Immature natural killer cell (primary cell): ENCODE measurements at places on chromosomes 3 and 15. TPM values are rescaled to one million over a fixed set of nuclear protein-coding genes. Genes with fewer than 3 reads are reported as not detected.

GRCh38 chr3:10520072-10520471, 14.7 kb upstream of the ATP2B2 start:
- DNase-seq, result no peak

GRCh38 chr3:49417516-49418120, 4.7 kb downstream of the AMT start:
- DNase-seq, result no peak

GRCh38 chr3:55955891-55956477, 468.9 kb upstream of the WNT5A start:
- DNase-seq, result no peak

DNA sequence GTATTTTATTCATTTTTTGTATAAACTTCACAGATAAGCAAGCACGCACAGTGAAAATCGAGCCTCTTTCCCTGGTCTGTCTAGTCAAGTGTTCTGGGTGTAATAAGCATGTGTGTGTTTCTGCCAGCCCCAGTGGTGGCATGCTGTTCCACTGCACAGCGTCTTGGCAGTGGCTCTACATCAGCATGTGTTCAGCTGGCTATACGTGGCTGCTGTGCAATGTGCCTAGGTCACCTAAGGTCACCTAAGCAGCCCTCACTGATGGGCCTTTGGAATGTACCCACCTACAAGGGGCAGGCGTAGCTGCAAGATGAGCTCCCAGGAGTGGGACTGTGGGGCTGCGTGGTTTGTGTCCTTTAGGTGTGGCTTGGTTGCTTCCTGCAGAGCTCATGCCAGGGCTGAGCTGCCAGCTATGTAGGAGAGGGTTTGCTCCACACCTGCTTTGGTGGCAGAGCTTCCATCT, 4.9 kb downstream of the LIMD1 start:
- no peak for DNase-seq

GRCh38 chr3:52228266-52228665, 2.8 kb upstream of the TLR9 start:
- DNase-seq, result no peak

DNA sequence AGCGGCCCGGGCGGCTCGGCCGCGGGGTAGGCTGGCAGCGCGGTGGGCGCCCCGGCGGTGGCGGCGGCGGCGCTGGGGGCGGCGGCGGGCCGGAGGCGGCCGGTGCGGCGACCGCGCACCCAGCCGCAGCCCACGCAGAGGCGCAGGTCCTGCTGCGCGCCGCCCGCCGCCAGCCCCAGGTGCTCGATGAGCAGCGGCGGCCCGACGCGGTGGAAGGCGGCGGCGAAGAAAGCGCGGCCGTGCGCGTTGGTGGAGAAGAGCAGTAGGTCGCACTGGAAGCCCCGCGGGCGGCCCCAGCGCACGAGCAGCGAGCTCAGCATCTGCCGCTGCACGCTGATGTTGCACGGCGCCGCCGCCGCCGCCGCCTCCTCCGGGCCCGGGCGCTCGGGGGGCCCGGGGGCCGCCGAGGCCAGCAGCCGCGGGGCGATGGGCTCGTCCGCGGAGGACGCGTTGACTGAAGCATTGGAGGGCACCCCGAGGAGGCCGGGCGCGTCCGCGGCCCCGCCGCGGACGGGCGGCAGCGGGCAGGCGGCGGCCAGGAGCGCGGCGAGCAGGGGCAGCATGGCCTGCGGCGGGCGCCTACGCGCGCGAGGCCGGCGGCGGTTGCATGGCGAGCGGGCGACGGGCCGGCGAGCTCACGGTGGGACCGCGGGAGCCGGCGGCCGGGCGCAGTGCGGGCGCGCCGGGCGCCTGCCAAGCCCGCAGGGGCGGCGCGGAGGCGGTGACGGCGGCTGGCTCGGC, 452 bp downstream of the TMEM158 start:
- peak; percentile 16 for DNase-seq

DNA sequence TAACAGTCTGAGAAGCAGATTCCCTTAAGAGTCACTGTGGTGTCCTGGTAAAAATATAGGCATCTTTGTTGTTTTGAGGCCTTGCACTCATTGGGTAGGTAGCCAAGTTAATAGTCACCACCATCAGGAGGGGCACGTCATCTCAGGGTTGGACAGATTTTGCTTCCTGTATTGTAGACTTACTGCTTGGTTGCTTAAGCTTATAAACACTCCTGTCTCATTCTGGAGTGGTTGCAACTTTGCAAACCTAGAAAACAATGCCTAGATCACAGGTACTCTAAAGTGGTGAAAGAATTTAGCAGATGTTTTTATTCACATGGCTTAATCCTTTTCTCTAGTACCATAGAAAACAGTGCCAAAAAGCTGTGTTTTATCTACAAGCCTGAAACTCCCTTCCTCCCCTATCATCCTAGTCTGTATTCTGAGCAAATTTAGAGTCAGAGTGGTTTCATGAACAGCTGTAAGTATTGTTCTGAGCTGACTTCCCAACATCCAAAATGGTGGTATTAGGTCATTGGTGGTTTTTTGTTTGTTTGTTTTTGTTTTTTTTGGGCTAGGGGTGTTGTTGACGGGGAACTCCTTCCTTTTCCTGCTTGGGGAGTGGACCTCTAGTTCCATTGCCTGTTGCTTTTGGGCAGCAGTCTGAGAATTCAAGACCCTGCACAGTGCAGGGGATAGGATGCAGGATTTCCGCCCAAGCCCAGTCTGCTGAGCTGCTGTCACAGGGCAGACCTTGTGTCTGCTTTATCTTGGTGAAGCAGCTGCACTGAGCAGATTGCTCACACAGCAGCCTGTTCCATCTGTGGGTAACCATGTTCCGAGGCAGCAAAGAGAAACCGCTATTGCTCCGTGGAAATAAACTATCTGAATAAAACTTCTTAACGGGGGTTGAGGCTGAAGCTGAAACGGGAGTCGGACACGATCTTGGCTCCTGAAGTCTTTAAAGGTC, 202.0 kb downstream of the AKAP13 start:
- DNase-seq, result peak; percentile 72

GRCh38 chr3:9361691-9362388, 1.0 kb upstream of the THUMPD3 start:
- no peak for DNase-seq

DNA sequence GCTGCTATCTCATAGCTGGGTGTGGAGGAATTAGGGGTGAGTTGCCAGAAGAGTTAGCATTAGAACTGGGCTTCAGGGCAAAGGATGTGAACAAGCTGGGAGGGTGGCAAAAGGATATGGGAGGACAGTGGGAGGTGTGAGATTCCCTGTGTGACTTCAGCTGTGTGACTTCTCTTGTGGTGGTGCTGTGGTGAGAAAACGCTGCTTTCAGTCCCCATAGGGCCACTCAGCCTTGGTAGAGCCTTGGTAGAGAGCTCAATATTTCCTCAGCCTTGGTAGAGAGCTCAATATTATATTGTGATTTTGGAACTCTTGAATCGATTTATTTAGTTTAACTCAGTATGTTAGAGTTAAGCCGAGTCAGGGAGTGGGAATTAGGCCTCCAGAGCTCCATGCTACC, 499.7 kb downstream of the EDEM1 start:
- no peak for DNase-seq

GRCh38 chr3:140403079-140403478, 274.8 kb upstream of the TRIM42 start:
- DNase-seq, result no peak

DNA sequence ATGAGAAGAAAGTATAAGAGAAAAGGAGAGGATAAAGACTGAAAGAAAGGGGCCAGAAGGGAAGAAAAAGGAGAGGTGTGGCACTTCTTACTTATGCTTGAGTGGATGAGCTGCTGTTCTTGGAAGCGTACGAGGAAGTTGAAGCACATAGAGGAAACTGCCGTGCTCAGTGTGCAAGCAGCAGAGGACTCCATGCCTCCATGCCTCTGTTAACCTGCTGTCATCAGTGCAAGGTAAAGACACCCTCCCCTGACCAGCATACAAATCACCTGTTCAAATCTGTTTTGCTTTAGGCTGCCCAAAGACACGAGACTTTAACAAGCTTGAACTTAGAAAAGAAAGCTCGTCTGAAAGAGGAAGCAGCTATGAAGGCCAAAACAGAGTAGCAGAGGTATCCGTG, 6.4 kb downstream of the WDR5B start:
- no peak for DNase-seq

DNA sequence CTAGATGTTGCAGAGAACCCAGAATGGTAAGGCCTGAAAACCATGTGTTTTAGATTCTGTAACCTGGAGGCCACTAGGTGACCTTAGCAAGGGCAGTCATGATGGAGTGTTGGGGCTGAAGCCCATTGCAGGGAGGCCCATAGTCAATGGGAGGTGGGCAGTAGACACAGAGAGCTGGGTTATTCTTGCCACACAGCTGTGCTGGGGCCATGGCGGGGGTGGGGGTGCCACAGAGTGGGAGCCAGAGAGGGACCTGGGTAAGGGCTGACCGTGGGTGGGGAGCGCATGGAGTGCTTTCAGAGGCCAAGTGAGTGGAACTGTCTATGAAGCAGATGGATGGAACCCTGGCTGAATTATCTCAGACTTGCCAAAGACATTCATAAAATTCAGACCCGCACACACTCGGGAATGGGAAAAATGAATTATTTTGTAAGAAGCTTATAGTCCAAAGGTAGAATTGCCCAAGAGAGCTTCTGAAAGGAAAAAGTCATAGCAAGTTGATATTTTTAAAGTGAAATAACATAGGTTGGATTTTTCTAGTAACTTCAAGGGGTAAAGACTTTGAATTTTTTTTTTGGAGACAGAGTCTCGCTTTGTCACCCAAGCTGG, 53.9 kb downstream of the SMAD3 start:
- DNase-seq, result no peak

GRCh38 chr15:66851311-66852063, 149.5 kb downstream of the SMAD6 start:
- DNase-seq, result peak; percentile 38

GRCh38 chr15:88303395-88303794, 46.9 kb upstream of the NTRK3 start:
- no peak for DNase-seq

DNA sequence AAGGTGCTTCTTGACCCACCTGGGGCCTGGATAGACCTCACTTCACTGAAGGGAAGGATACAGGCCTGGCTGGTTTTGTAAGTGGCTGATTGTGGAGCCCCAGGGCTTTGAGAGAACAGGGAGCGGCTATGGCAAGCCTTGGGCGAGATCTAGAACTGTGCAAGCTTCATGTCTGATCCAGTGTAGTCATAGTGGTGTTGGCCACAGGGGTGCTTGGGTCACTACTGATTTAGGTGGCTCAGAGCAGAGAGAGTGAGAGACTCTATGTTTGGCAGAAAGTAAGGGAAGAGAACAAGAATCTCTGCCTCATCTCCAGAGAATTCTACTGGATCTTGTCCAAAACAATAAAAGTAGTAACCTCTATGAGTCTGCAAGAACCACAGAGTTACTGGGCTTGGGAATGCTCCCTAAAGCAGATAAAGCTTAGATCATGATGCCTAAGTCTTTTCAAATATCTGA, 394.2 kb upstream of the EPHA3 start:
- DNase-seq, result no peak

DNA sequence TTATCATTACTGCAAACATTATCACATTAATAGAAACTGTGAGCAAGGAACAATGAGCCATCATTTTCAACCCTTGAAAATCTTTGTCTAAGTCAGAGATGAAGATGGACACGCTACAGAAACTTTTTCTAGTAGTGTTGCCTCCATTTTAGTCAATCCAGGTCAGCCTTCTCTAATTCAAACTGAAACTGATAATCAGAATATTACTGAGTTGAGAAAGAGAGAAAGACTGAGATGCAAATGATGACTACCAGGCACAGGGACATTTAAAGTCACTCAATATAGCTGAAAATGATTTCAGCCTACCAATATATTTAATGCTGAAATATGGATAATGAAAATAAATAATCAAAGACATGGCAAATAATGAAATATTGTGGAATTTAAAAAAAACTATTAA, 261.4 kb downstream of the GBE1 start:
- DNase-seq, result no peak

DNA sequence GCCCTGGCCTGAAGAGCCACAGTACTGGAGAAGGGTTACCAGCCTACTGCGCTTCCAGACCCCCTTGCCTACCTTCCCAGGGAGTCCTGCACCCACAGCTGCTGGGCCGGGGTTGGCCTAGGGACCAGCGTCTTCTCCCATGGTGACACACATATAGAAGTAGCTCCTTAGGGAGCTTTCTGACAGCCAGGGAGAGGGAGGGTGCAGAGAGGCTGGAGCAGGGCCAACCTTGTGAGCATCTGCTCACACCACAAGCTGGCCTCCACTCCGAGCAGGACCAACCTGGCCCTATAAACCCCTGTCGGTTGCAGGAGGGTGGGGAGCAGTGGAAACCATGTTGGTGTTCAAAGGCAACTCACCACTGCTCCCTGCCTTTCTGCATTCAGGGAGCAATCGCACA, 35.2 kb downstream of the SRPRB start:
- no peak for DNase-seq

DNA sequence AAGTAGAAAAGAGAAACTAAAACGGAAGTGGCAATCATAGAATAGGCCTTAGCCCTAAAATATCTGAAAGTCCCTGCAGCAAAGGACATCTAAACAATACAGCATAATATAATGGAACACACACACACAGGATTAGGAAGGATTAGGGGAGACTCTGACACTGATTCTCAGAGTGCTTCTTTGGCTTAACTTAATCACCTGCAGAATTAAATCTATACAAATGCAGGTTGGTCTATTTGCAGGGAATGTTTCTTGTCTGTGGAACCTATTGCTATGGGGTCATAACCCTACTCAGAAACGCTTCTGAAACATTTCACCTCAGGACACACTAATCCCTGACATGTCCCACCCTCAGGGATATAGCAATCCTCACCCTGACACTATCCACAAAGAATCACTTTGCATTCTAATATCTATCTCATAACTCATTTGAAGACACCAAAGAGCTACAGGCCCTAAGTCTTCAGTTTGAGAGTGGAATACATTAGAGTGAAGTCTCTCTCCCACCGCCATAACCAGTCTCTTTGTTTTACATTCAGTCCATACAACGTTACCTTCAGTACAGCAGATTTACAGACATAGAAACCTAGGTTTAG, 1041.2 kb downstream of the TUSC7 start:
- no peak for DNase-seq

GRCh38 chr3:158339638-158340037, 229.7 kb downstream of the RSRC1 start:
- DNase-seq, result no peak

GRCh38 chr15:62439543-62440016, 274.5 kb upstream of the C2CD4B start:
- DNase-seq, result no peak

DNA sequence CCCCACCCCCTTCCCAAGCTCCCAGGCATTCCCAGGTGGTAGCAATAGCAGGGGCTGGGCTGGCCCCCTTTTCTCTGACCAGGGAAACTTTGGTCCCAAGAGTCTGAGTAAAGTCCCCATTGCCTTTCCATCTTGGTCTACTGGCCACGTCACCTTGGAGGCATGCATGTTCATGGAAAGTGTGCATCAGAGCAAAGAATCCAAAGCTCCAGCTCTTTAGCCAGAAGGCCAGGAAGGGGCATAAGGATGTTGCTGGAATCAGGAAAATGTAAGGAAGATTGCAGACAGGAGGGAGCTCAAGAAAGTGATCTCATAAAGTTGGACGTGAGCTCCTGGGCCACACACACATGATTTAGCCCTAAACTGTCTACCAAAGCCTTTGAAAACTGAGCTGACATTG, 63.6 kb downstream of the KBTBD12 start:
- no peak for DNase-seq

The CCR3 gene
- 0.39 TPM for polyA plus RNA-seq

The CD200R1 gene
- 1.7 TPM for polyA plus RNA-seq

The CCDC39 gene
- not detected for polyA plus RNA-seq

The SLC9A9 gene
- 21.3 TPM for polyA plus RNA-seq

The NPTN gene
- polyA plus RNA-seq, result 41.6 TPM

The UACA gene
- 0.63 TPM for polyA plus RNA-seq

The TLR9 gene
- not detected for polyA plus RNA-seq

The GP5 gene
- not detected for polyA plus RNA-seq

The UNC13C gene
- not detected for polyA plus RNA-seq

The BOC gene
- not detected for polyA plus RNA-seq

The GOLGA6D gene
- polyA plus RNA-seq, result not detected

The LAMB2 gene
- not detected for polyA plus RNA-seq

The PRR23C gene
- polyA plus RNA-seq, result not detected

The FAM107A gene
- polyA plus RNA-seq, result not detected
